H1 (cell line): ENCODE measurements at places on chromosomes 6 and 20.

GRCh38 chr6:106702046-106702445 is 72.7 kb downstream of the QRSL1 start:
- no peak for DNase-seq

DNA sequence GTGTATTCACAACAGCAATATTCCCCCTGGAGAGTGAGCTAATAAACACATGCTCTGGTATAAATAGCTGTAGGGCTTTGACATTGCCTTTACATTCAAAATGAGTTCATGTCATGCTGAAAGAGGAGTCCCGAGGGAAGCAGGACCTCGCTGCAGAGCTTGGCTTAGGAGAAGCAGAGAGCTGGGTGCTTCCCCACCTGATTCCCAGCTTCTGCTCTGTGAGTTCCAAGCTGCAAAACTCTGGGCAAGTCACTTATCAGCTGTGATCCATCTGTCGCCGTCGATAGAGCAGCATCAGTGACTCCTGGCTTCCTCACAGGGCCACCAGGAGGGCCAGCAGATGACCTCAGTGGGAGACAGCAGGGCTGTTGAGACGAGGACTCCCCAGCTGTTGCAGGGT is 241.8 kb downstream of the ANKRD60 start:
- no peak for DNase-seq

DNA sequence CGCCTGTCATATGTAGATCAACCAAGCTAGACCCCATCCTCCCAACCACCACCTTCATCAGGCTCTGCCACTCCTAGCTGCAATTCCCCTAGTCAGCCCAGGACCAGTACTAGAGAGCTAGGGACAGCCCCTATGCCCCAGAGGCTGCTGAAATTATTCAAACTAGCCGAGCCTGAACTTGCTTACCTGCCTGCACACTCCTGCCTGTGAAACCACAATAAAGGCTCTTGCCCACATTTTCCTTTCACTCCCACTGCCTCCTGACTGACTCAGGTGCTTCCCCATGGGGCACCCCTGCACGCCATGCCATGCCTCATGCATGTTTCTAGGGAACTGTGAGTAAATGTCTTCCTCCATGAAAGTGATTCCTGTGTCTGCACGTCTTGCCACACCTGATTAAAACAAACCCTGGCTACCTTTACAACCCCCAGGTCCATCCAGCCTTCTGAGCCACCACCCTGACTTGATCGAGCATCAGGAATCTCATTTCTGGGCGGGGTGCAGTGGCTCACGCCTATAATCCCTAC is 66.5 kb upstream of the IER3 start:
- no peak for DNase-seq

DNA sequence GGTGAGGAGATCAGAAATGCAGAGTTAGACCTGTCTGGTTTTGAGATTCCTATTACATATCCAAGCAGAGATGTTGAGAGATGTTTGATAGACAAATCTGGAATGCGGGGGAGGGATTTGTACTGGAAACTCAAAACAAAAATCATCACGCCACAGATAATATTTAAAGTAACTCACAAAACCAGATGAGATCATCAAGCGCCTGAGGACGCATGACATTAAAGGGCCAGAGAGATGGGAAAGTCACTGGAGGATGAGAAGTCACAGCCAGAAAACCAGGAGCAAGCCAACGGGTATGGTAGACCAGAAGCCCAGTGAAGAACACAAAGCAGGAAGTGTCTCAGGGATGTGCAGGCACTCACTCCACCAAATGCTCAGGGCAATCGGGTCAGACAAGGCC is 87.7 kb downstream of the DLL1 start:
- DNase-seq = peak; percentile 19

- no peak for DNase-seq
Measured at GRCh38 chr20:35527122-35527769, 2.2 kb downstream of the C20orf173 start.

- no peak for DNase-seq
Measured at GRCh38 chr6:168226061-168226752, 93.4 kb downstream of the DACT2 start.

DNA sequence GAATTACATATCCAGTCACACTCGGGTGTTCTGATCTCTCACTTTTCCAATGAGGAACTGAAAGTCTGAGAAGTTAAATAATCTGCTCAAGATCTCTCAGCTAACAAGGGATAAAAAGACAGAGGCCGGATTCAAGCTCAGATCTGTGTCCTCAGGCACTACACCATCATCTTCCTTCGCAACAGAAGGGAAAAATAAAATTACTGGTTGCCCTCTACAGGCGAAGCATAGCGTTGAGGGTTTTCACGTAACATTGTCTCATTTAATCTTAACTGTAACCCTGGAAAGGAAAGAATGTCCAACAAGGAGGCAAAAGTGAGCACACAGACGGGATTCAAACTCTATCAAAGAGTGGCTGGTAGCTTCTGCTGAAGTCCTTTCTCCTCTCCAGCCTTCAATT is 67.8 kb upstream of the ANKEF1 start:
- DNase-seq = no peak

DNA sequence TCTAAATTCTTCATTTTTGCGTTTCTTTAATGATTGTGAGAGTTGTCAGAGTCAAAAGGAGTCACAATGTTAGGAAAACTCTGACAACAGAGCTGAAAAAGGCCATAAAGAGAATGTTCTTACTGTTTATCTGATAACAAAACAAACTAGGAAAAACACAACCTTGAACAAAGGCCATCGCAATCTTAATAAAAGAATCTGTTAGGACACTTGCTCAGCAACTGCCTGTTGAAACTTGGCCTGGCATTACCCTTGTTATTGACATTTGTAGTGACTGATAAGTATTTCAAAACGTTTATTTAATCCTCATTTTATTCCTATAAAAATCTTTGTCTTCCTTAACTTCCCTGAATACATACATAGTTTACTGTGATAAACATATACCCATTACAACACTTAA is 15.7 kb downstream of the GSTA1 start:
- DNase-seq = no peak

GRCh38 chr20:44731657-44732056 is 14.0 kb upstream of the KCNK15 start:
- no peak for DNase-seq

GRCh38 chr6:170147832-170148708 is 142.8 kb downstream of the DLL1 start:
- no peak for DNase-seq
